ENCODE measurements at places on chromosomes 2 and 18. TPM values are rescaled to one million over a fixed set of nuclear protein-coding genes. Genes with fewer than 3 reads are reported as not detected.

NAPG gene
- 28.8 TPM for total RNA-seq

TSPYL6 gene
- not detected for total RNA-seq

TTR gene
- not detected for total RNA-seq

MYO1B gene
- 28.9 TPM for total RNA-seq

NMS gene
- not detected for total RNA-seq

- no peak for DNase-seq
Observed at GRCh38 chr2:60947056-60947455, 65.7 kb downstream of the REL start.

- no peak for DNase-seq
Observed at GRCh38 chr2:67156796-67157195, 240.3 kb upstream of the ETAA1 start.

DNA sequence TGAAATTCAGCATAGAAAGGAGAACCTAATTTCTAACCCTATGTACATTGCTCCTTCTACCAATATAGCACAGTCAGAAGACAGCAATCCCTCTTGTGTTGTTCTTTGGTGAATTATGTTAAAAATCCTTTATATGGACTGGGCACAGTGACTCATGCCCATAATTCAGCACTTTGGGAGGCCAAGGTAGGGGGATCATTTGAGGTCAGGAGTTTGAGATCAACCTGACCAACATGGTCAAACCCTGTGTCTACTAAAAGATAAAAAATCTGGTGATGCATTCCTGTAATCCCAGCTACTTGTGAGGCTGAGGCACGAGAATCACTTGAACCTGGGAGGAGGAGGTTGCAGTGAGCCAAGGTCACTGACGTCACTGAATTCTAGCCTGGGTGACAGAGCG lies 195.6 kb downstream of the TMX3 start:
- DNase-seq, result no peak

DNA sequence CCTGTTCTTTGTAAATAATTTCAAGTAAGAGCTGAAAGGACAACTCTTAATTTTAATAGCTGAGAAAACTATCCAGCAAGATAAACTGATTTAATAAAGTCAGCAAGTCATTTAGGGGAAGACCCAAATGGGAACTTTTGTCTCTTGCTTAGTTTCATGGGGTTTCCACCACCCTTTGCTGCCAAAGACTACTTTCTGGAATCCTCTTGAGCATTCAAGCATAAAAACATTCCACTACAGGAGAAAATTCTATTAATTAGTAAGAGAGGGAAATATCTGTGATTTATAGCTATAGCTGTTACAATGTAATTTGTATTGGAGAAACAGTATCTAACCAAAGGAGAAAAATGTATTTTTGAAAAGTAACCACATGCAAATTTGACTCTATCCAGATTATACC lies 20.6 kb downstream of the EFEMP1 start:
- DNase-seq, result no peak

DNA sequence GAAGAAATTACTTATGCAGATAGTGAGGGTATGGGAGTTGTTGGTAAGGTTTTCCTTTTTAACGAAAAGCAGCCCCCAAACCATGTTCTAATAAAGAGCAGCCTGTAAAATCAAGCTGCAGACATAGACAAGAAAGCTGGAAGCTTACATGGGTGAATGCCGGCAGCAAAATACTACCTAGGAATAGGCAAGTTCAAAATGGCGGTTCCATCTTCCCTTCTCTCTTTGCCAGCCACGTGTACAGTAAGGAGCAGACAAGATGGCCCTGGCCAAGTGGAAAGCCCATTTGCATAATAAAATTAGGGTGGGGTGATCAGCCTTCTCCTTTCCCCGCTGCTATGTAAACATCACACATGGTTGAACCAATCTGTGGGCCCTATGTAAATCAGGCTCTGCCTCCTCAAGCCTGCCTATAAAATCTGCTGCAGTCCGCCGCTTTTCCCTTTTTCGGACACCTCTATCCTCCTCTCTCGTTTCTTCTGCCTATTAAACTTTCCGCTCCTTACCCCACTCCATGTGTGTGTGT lies 155.0 kb downstream of the ZBTB7C start:
- no peak for DNase-seq

GRCh38 chr2:107285621-107286299 lies 399.8 kb upstream of the ST6GAL2 start:
- DNase-seq, result no peak

GRCh38 chr2:118738524-118739308 lies 108.7 kb downstream of the EN1 start:
- no peak for DNase-seq

GRCh38 chr2:101251844-101252407 lies 760 bp upstream of the CNOT11 start:
- DNase-seq, result no peak

GRCh38 chr2:166671801-166672200 lies 177.8 kb upstream of the SCN7A start:
- no peak for DNase-seq

DNA sequence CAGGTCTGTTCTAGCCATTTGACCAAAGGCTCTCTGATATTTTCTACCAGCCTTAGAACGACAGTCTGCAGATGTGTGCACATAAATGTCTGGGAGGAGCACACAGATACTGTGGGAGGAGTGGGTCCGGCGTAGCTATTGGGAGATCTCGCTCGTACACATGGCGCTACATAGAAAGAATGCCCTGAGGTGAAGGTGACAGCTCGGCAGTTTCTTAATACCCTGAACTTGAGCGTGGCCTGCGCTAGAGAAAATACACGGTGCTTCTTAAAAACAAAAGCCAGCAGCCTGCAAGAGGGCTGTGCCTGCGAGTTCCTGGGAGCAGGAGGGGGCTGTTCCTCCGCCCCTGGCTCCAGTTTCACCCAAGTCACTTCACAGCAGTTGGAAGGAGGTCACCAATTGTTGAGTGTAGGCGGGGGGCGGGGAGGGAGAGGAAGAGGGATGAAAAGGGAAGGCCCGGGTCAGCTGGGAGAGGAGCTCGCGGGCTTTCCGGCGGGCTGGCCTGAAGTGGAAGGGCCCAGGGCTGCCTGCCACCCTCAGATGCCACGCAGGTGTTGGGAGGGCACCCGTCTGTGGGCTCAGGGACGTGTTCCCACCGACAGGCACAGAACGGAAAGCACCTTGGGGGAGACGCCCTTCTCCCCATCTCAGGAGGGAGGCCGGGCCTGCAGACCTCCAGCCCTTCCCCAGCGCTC lies 124.7 kb upstream of the ZNF516 start:
- peak; percentile 77 for DNase-seq

Data from suprapubic skin (tissue), 4 donors.